ENCODE measurements at places on chromosomes 13 and 19. TPM values are rescaled to one million over a fixed set of nuclear protein-coding genes. Genes with fewer than 3 reads are reported as not detected.

The FCGBP gene
- polyA plus RNA-seq, result 12.3 TPM

The IGSF23 gene
- polyA plus RNA-seq, result not detected

The CYP4F2 gene
- not detected for polyA plus RNA-seq

The C13orf46 gene
- 0.24 TPM for polyA plus RNA-seq

The PSPN gene
- polyA plus RNA-seq, result 5.9 TPM

The ZNF837 gene
- polyA plus RNA-seq, result 1.4 TPM

DNA sequence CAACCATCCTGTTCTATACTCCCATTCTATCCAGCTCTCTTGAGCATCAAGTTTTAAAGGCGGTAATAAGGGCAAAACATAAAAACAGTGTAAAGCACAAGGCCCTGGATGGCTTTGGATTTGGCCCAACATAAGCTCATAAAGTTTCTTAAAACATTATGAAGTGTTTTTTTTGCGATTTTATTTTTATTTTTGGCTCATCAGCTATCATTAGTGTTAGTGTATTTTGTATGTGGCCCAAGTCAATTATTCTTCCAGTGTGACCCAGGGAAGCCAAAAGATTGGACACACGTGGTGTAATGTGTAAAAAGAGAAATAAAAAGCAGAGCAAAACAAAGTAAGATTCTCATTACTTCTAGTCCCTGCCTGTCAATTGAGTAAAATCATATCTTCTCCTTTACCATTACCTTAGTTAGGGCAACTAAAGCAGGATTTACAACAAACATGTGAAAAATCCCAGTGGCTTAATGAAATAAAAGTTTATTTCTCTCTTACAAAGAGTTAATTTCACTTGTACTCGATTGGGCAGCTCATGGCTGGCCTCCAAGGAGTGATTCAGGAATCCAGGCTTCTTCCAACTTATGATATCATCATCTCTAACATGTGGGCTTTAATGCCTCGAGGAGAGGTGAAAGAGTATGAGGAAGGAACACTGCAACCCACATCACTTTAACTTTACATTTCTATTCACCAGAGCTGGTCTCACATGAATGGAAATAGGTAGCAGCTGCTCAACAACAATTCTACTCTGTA lies 725.2 kb upstream of the SLITRK1 start:
- no peak for DNase-seq

GRCh38 chr13:84393981-84394625 lies 511.8 kb upstream of the SLITRK1 start:
- DNase-seq, result no peak

DNA sequence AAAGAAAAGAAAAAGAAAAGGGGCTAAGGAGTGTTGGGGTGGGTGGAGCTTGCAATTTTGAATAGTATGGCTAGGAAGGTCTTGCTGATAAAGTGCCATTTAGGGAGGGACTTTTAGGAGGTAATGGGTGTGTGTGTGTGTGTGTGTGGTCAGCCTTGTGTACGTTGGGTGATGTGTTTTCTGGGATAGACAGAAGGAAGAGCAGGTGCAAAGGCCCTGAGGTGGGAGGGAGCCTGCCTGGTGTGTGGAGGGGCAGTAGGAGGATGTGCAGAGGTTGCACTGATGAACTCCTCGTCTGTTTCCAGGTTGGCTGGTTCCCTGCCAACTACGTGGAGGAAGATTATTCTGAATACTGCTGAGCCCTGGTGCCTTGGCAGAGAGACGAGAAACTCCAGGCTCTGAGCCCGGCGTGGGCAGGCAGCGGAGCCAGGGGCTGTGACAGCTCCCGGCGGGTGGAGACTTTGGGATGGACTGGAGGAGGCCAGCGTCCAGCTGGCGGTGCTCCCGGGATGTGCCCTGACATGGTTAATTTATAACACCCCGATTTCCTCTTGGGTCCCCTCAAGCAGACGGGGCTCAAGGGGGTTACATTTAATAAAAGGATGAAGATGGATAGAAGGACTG lies 30.5 kb upstream of the ADGRE1 start:
- no peak for DNase-seq

DNA sequence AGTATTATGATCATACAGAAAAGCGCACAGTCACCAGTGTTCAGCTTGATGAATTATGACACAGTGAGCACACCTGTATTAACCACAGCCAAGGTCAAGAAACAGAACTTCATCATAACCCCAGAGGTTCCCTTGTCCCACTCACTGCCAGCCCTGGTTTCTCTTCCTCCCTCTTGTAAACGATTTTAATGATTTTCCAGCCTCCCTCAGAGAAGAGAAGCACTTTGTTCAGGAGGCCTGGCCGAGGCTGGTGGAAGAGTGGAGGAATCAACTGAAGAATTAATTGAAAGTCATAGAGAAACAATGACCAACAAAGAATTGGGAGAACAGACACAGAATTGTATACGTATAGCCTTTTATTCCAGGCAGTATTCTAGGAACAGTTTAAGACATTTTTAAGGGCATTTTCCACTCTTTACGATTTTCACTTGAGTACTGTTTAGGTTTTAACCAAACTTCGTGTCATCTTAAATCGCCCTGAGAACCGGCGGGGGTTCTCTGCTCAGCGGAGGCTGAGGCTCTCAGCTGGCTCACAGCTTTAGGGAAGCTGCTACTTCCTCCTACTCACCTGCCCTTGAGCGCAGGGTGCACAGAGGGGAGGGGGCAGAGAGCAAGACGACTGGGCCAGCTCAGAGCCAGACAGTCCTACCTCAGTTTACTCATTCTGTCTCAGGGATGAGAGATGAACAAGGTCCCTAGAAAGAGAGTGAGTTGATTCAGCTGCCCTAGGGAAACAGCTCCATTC lies 108.6 kb downstream of the AKAP11 start:
- no peak for DNase-seq

DNA sequence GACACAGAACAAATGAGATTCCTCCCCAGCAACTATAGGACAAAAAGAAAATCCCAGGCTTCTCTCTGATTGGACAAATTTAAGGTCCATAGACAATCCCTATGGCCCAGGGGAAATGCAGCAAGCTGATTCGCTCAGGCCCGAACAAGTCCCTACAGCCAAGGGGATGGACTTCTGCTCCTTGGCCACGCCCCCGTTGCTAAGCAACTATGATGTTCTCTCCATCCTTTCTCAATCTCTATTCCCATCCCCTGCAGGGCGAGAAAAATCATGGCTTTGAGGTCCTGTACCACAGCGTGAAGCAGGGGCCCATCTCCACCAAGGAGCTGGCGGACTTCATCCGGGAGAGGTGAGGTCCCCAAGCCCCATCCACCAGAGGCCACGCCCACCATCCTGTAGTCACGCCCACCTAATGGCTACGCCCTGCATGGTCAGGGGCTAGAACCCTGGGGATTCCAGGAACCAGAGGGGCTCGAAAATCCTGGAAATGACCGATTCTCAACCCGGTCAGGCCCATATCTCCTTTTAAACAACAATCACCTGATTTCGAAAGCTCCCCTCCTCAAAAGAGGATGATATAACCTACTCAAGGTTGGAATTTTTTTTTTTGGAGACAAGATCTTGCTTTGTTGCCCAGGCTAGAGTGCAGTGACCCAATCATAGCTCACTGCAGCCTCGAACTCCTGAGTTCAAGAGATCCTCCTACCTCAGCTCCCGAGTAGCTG lies 11.4 kb downstream of the FCHO1 start:
- peak; percentile 98 for DNase-seq

DNA sequence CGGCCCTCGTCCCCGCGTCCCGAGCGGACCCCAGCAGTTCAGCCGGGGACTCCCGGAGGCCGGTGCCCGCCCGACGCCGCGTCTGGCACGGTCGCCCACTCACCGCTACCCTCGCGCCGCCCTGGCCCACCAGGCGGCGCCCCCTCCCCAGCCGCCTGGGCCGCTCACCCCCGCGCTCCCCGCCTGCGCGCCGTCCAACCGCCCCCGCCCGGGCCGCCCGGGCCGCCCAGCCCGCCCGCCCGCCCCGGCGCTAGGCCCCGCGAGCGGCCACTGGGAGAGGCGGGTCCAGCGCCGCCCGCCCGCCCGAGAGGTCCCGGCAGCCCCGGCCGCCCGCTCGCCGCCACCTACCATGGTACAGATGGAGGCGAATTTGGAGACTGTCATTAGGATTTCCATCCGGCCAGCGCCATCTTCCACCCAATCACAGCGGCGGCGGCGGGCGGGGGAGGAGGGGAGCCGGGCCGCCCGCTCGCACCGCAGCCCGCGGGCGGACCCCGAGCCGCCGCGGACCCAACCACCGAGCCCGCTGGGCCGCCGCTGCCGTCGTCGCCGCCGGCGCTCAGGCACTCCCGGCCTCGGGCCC lies at the start of gene USP12:
TSS of gene USP12 (minus strand) at position 568 of the 583 bp plus-strand sequence. CDS start at position 396, 172 bp downstream.
- peak; percentile 58 for DNase-seq

GRCh38 chr13:50132904-50133357 lies 117.7 kb downstream of the KCNRG start:
- peak; percentile 66 for DNase-seq

DNA sequence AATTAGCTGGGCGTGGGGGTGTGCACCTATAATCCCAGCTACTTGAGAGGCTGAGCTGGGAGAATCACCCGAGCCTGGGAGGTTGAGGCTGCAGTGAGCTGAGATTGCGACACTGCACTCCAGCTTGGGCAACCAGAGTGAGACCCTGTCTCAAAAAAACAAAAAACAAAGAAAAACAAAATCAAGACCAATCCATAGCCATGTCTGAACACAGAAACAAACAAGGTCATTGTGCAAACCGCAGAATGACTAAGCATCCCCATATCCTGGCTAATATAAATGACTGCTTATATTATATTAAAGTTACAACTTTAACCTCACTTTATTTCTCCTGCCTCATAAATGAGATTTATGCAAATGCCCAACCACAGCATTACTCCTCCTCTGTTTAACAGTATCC lies 2.3 kb upstream of the LYPD3 start:
- DNase-seq, result no peak

- no peak for DNase-seq
These were observed 63.4 kb downstream of the KDM4B start for GRCh38 chr19:5032101-5032967.

DNA sequence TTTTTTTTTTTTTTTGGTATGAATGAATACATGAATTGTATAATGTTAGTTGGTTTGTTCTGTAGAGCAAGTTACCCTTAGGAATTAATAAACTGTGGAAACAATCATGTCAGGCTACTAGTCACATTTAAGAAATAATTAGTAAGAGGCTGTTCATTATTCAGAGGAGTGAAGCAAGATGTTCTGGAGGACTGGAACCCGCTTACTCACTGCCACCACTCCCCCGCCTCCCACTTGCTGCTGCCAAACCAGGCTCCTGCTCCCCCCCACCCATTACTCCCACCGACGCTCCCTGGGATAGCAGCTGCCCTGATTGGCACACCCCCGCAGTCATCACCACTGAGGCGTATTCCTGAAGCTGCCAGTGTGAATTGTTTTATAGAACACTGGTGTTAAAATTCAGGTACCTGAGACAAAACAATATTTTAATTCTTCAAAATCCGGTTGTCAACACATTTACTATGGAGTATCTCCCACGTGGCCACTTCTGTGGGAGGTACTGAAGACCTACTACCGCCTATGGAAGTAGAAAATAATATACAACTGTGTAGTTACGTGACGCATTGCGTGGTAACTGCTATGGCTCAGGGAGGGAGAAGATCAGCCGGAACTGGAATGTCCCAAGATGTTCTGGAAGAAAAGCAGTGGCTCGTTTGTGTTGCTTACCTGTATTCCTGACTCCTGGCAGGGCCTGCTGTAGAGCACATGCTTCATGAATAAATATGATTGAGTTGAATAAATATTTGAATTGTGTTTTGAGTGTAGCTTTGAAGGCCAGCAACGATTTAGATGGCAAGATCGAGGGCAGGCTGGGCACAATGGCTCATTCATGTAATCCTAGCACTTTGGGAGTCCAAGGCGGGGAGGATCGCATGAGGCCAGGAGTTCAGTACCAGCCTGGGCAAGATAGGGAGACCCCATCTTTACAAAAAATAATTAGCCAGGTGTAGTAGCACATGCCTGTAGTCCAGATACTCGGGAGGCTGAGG lies 1.7 kb downstream of the DPY19L3 start:
- DNase-seq, result peak; percentile 7

- no peak for DNase-seq
These were observed 27.5 kb upstream of the WDFY2 start for GRCh38 chr13:51556740-51557139.

DNA sequence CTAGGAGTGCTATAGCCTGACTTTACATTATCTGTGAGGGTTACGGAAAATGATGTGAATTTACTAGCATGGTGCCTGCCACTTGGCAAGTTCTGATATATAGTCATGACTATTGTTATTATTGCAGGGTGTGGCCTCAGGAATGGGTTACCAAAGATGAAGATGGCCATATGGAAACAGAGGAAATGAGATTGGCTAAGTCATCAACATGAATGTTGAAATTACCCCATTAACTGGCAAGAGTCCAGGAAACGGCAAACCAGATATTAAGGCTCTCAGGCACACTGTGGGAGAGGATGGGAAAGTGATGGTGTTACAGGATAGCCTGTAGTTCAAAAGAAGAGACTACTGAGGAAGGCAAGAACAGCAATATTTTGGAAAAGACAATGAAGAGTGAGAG lies 183.3 kb downstream of the KCNRG start:
- no peak for DNase-seq

- no peak for DNase-seq
These were observed 11.8 kb upstream of the MADCAM1 start for GRCh38 chr19:484494-484893.

DNA sequence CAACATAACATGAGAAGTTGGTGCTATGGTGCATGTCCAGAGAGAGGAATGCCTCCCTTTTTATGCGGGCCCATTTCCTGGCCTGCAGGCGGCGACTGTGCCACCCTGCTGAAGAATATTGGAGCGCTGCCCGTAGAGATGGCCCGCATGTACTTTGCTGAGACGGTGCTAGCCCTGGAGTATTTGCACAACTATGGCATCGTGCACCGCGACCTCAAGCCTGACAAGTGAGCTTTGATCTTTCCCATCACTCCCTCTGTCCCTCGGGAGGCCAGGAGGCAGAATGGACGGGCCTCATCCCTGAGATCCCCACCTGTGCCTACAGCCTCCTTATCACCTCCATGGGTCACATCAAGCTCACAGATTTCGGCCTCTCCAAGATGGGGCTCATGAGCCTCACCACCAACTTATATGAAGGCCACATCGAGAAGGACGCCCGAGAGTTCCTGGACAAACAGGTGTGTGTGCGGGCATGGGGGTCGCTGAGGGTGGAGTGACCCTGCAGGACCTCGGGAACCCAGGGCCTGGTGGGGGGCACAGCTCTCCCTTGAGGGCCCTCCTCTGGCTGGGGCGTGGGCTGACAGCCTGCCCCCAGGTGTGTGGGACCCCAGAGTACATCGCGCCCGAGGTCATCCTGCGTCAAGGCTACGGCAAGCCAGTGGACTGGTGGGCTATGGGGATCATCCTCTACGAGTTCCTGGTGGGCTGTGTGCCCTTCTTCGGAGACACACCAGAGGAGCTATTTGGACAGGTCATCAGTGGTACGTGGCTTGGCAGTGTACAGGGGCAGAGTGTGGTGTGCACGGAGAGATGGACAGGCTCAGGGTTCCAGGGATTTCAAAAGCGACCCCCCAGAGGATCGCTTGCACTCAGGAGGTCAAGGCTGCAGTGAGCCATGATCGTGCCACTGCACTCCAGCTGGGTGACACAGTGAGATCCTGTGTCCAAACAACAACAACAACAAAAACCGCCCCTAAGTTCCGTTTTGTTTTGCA lies 16.2 kb downstream of the DNASE2 start:
- DNase-seq, result no peak

DNA sequence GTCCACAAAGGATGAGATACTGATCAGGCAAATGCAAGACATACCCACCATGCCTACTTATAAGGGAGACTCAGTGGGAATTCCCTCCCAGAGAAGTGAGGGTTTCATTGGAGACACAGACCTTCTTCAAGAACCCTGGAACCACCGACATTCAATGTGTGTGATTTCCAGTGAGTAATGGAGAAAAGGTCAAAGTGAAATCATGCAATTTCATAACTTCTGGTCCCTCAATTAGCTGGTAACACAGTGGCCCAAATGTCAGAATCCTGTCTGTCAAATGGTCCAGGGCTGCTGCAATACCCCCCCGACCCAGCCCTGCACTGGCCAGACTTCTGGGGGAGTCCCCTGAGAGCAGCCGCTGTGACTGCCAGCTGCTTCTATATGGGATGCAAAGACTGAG lies 4.7 kb upstream of the METTL21C start:
- DNase-seq, result no peak

Measured in brain (organoid and tissue), 16 donors.